T-helper 17 cell (primary cell): ENCODE measurements at places on chromosomes 6 and 20. TPM values are rescaled to one million over a fixed set of nuclear protein-coding genes. Genes with fewer than 3 reads are reported as not detected.

The LAMA5 gene
- total RNA-seq, result 0.72 TPM

The NKX2-4 gene
- total RNA-seq, result not detected

The RAB44 gene
- 0.21 TPM for total RNA-seq

The BMP7 gene
- total RNA-seq, result not detected

The NNAT gene
- total RNA-seq, result not detected

The LPA gene
- total RNA-seq, result not detected

The EYS gene
- not detected for total RNA-seq

The REM1 gene
- total RNA-seq, result not detected

DNA sequence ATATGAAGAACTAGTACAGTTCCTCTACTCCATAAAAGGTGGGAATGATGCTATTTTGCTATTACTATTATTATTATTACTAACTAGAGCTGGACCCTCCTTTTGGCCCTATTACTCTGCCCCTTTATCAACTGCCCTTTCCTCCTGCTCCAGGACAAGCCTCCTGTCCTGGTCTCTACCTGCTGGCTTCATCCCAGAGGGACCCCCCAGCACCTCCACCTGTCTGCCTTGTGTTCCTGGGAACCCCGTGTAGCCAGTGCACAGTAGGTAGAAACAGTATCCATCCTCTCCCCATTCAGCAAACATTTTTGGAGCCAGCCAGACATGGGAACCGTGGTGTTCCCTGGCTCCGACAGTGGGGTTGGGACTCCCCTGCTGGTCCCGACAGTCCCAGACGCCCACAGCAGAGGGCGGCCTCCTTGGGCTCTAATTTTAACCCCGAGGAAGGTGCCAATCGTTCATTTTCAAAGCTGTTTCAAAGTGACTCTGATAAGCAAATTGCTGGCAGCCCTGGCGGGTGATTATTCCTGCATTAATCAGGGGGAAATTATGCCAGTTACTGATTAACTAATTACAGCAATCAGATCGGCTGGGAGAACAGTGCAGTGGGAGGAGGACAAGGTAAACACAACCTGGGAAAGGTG lies 44.2 kb upstream of the MDGA1 start:
- no peak for DNase-seq

- no peak for DNase-seq
These were observed 3.5 kb upstream of the HTR1B start for GRCh38 chr6:77466451-77467437.

GRCh38 chr6:2171728-2172127 lies 73.7 kb downstream of the GMDS start:
- no peak for DNase-seq

- DNase-seq, result no peak
These were observed 282.7 kb upstream of the CITED2 start for GRCh38 chr6:139657119-139657518.

DNA sequence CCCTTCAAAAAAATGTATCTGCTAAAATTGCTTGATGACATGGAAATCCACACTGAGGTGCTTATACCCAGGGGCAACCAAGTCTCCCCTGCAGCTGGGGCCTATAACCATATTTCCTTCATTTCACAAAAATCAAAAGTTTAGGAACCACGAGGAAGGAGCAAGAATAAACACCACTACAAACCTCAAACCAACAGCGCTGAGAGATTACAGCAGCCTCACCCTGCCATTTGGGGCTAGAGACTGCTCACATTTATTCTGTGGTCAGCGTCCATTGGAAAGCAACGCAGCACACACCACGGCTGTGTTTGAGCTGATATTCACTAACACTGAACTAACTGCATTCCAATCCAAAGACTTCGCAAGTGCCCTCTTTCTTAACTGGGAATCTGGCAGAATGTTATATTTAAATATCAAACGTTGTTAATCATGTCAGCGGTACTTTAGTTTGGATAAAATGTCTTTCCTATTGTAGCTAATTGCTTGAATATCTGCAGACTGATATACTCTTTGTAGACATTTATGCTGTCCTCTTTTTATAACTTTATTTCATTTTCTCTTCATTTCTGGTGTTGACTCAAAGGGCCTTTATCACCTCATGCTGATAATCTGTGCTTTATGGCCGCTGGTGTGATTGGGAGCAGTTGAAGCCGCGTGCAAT lies 94.6 kb downstream of the FOXA2 start:
- no peak for DNase-seq

DNA sequence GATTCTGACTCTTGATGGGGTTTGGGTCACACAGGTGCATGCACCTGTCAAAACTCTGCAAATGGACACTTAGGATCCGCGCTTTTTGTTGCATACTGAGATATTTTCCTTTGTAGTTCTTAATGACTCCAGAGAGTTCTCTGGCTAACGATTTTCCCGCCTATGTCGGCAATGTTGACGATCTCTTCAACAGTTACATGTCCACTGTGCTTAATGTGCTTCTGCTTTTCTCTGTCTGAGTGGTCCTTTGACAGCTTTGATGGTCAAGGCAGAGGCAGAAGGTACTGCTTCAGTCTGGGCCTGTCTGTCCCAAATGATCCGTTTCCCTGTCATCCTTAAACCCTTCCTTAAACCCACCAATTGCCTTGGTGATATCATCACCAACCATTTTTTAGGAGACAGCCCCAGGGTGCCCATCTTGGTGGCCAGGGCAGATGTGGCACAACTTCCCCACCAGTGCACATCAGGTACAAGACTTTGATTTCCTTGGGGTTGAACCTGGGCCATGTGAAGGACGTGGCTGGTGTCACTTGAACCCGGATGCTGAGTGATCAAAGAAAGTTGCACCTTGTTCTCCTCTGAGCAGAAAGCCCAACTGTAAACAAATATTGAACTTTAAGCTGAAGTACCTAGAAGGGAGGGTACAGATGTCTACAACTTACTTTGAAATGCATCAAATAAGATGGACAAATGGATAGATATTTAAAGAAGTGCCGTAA lies 10.7 kb upstream of the BPIFB1 start:
- DNase-seq, result no peak

GRCh38 chr6:5681480-5681879 lies 325.2 kb downstream of the NRN1 start:
- DNase-seq, result no peak

- no peak for DNase-seq
These were observed 258.9 kb downstream of the CD109 start for GRCh38 chr6:73954881-73955280.

DNA sequence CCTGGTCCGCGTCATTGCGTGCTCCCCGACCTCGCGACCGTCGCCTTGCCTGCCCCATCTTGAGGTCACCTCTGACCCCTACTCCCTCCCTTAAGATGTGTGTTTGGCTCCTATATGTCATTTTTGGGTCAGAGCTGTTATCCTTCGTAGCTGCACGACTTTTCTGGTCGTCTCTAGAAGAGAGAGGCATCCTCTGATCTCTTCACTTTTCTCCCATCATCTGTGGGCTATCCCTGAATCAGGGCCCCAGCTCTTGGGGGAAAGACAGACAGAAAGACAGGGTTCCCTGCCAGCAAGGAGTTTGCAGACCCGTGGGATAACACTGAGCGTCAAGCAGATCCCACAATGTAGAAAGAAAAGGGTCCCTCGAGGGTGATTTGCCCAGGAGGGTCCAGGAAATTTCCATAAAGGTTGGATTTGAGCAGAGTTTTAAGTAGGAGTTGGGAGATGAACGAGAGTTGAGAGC lies 555 bp downstream of the FAM120B start:
- no peak for DNase-seq

DNA sequence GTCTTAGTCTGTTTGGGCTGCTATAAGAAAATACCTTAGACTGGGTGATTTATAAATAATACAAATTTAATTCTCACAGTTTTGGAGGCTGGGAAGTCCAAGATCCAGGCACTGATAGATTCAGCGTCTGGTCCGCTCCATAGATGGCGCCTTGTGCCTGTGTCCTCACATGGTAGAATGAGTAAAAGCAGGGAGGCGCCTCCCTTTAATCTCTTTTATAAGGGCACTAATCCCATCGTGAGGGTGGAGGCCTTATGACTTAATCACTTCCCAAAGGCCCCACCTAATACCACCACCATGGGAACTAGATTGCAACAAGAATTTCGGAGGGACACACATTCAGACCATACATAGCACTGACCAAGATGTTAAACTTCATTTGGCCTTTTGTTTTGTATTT lies 91.2 kb upstream of the TMEM181 start:
- DNase-seq, result no peak

GRCh38 chr20:48689388-48689787 lies 138.4 kb downstream of the PREX1 start:
- DNase-seq, result no peak

GRCh38 chr6:5995949-5996713 lies 10.6 kb downstream of the NRN1 start:
- DNase-seq, result no peak

- DNase-seq, result no peak
These were observed 26.1 kb upstream of the KLHL31 start for GRCh38 chr6:53691667-53692133.

- no peak for DNase-seq
These were observed 21.7 kb downstream of the MAP1LC3A start for GRCh38 chr20:34579979-34580940.

DNA sequence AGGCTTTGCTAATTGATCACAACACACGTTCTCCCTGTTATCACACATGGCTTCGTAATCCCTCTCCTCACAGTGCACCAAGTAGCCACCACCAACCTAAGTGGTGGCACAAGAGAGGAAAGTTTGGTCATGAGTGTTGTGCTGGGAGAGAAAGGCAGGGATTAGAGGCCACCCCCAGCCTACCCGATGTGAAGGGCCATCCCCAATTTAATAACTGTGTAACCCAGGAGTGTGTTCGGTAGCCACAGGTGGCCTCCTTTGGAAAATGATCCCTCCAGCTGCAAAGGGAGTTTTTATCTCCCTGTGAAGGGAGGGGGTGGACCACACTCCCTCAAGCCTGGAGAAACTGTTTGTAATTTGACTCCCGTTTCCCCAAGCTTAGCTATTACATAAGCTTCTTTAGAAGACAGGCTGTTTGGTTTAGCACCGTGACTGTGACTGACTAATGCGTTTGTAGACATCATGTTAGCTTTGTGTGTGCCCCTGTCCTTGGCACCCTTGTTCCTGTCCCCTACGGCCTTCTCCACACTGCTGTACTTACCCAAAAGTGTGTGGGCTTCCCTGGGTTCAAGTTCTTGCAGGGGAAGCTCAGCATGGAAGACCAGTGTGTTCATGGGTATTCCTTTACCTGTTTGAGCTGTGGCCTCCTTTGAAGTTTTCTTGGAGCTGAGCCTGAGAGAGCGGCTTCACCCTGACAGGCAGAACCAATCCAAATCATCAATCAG lies 20.6 kb downstream of the PPP1R16B start:
- DNase-seq, result no peak

GRCh38 chr6:28943223-28943556 lies 19.4 kb upstream of the TRIM27 start:
- no peak for DNase-seq
